ENCODE measurements at places on chromosomes 2 and 18.

DNA sequence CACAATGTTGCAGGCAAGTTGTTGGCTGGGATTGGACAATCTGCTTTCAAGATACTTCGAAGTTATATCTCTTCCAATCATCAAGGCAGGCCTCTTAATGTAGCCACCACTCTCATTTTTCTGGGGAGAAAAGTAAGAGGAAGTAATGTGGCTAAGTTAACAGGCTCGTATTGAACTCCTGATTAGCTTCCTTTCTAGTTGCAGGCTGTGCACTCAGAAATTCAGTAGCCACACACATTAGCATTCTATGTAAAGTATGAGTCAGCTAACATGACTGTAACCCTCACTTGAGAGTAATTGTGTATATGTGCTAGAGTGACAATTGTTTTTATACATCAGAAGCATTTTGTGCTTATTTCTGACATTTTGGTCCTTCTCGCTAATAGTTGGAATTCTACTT is 3.3 kb downstream of the TWSG1 start:
- peaks cover 30% of the 10 kb centered on the region for H3K4me1 ChIP-seq
- no peak overlapping the region for H3K4me3 ChIP-seq
- H3K27ac ChIP-seq: no peak overlapping the region
- H3K27me3 ChIP-seq: no peaks in the 10 kb centered on the region

DNA sequence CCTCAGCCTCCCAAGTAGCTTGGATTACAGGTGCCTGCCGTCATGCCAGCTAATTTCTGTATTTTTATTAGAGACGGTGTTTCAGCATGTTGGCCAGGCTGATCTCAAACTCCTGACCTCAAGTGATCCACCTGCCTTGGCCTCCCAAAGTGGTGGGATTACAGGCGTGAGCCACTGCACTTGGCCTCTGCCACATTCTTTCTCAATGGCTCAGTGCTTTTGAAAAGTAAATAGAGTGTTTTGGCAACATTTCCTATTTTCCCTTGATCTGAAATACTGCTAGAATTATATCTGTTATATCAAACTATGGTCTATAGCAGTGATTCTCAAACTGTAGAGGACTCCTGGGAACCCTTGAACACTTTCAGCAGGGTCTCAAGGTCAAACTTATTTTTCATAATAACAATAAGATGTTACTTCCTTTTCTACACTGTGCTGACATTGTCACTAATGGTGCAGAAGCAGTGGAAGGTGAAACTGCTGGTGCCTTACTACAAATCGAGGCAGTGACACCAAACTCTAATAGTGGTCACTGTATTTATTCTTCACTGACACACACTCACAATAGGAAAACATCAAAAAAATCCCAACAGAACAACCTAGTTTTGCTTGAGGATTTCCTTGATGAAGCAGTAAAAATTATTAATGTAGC is 10.6 kb downstream of the DAW1 start:
- no peaks in the 10 kb centered on the region for H3K27me3 ChIP-seq
- H3K4me3 ChIP-seq: no peak overlapping the region
- DNase-seq: no peak
- H3K4me1 ChIP-seq: no peaks in the 10 kb centered on the region
- no peaks in the 10 kb centered on the region for H3K36me3 ChIP-seq
- H3K27ac ChIP-seq: no peak overlapping the region

- H3K4me3 ChIP-seq: no peak overlapping the region
- H3K4me1 ChIP-seq: no peaks in the 10 kb centered on the region
- no peaks in the 10 kb centered on the region for H3K27me3 ChIP-seq
These were observed 254.2 kb upstream of the SESTD1 start for GRCh38 chr2:179518830-179519229.

- no peak overlapping the region for H3K27ac ChIP-seq
- H3K27me3 ChIP-seq: no peaks in the 10 kb centered on the region
- H3K4me1 ChIP-seq: no peaks in the 10 kb centered on the region
- no peaks in the 10 kb centered on the region for H3K36me3 ChIP-seq
These were observed 310.8 kb downstream of the ERBB4 start for GRCh38 chr2:212227755-212228154.

DNA sequence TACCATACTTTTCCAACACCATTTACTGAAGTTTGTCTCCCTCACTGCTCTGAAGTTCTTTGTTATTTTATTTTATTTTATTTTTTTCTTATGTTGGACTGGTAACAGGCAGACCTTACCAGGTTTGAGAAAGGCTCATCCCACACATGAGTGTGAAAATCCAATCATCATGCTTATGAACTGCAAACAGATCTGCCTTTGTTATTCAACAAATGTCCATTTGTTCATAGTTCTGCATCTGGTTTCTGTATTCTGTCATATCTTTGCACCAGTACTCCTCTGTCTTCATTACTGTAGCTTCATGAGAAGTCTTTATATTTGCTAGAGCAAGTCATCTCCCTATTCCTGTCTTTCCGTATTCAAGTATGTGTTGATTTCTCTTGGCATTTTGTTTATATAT is 5.3 kb downstream of the RNU2-63P start:
- no peak for DNase-seq
- H3K27me3 ChIP-seq: no peaks in the 10 kb centered on the region
- H3K4me3 ChIP-seq: no peak overlapping the region
- H3K36me3 ChIP-seq: no peaks in the 10 kb centered on the region
- H3K4me1 ChIP-seq: peaks cover under 1% of the 10 kb centered on the region
- H3K27ac ChIP-seq: no peak overlapping the region

GRCh38 chr2:168239281-168239680 is 8.1 kb downstream of the STK39 start:
- peaks cover 30% of the 10 kb centered on the region for H3K4me1 ChIP-seq
- H3K4me3 ChIP-seq: no peak overlapping the region
- H3K36me3 ChIP-seq: no peaks in the 10 kb centered on the region
- no peak overlapping the region for H3K27ac ChIP-seq
- no peaks in the 10 kb centered on the region for H3K27me3 ChIP-seq

GRCh38 chr18:48171490-48172188 is 237.5 kb downstream of the ZBTB7C start:
- no peaks in the 10 kb centered on the region for H3K36me3 ChIP-seq
- H3K27ac ChIP-seq: no peak overlapping the region
- H3K4me3 ChIP-seq: no peak overlapping the region
- DNase-seq: no peak

GRCh38 chr2:174322746-174323145 is 12.0 kb upstream of the SP9 start:
- peaks cover 85% of the 10 kb centered on the region for H3K27me3 ChIP-seq
- H3K27ac ChIP-seq: no peak overlapping the region
- no peak for DNase-seq
- H3K4me3 ChIP-seq: no peak overlapping the region
- H3K4me1 ChIP-seq: peaks cover 12% of the 10 kb centered on the region
- peaks cover 8% of the 10 kb centered on the region for H3K36me3 ChIP-seq

Data from central memory CD8-positive, alpha-beta T cell (primary cell).